Peyer's patch (tissue), 4 donors: ENCODE measurements at places on chromosomes 5 and 9. TPM values are rescaled to one million over a fixed set of nuclear protein-coding genes. Genes with fewer than 3 reads are reported as not detected.

- H3K27ac ChIP-seq, result no peak overlapping the region
Measured at GRCh38 chr5:9483243-9483642, 62.6 kb downstream of the SEMA5A start.

DNA sequence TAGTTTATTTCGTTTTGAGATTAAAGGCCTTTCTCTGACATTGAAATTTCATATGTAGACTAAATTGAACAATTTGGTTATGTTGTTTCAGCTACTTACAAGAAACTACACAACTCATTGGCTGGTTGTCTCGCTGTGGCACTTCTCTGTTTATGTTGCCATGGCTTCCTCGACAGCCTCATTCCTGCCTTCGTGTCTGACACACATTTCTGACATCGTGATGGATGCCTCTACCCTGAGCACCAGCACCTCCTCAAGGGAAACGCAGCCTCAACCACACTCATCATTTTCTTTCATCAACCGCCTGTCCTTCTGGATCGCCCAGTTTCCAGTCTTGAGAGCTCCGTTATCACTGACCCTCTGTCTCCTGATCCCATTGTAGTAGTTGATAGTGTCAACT lies 562.8 kb downstream of the PDE4D start:
- no peak overlapping the region for H3K27ac ChIP-seq
- no peaks in the 10 kb centered on the region for H3K4me1 ChIP-seq
- DNase-seq, result no peak
- H3K36me3 ChIP-seq, result no peaks in the 10 kb centered on the region
- no peak overlapping the region for H3K4me3 ChIP-seq
- no peaks in the 10 kb centered on the region for H3K27me3 ChIP-seq

GRCh38 chr9:4760122-4760521 lies 19.1 kb upstream of the AK3 start:
- no peaks in the 10 kb centered on the region for H3K36me3 ChIP-seq
- H3K4me3 ChIP-seq, result no peak overlapping the region
- no peak overlapping the region for H3K27ac ChIP-seq
- H3K27me3 ChIP-seq, result no peaks in the 10 kb centered on the region
- DNase-seq, result no peak

- no peaks in the 10 kb centered on the region for H3K27me3 ChIP-seq
- no peaks in the 10 kb centered on the region for H3K4me1 ChIP-seq
- no peak for DNase-seq
- H3K4me3 ChIP-seq, result no peak overlapping the region
- H3K36me3 ChIP-seq, result no peaks in the 10 kb centered on the region
Measured at GRCh38 chr9:96478829-96479371, 28.9 kb downstream of the HABP4 start.

DNA sequence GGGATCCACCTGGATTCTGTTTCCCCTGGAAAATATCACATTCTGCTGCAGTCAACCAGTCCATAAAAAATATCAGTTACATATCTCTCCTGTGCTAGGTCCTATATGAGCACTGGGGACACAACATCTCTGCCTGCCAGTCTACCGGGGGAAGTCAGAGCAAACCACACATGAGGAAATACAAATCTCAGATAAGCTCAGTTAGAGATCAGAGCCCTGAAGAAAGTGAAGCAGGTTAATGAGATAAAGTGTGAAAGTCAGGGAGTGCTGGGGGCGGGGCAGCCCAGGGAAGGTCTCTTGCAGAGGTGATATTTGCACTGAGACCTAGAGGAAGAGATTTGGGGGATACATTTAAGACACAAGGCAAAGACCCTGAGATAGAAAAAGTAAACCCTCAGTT lies 67.8 kb upstream of the SLC1A1 start:
- peak overlapping the region; percentile 20 for H3K27ac ChIP-seq
- H3K4me3 ChIP-seq, result no peak overlapping the region
- H3K27me3 ChIP-seq, result no peaks in the 10 kb centered on the region

DNA sequence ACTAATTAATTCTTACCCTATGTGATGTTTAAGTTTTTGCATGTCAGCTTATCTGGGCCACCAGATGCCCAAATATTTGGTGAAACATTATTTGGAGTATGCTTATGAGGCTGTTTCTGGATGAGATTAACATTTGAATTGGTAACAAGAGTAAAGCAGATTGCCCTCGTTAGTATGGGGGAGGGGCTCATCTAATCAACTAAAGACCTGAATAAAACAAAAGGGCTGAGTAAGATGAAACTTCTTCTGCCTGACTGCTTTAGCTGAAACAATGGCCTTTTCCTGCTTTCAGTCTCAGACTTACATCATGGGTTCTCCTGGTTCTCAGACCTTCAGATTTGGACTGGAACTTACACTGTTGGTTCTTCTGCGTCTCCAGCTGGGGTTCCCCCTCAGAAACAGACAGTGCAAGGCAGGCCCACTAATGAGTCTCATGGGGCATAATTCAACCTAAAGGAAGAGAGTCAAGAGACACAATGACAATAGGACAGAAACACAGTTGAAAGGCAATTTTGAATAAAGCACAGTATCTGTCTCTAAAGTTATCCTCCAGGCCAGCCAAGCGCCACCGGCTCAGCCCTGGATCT lies 288.4 kb downstream of the CAAP1 start:
- no peaks in the 10 kb centered on the region for H3K36me3 ChIP-seq
- H3K4me3 ChIP-seq, result no peak overlapping the region
- no peak overlapping the region for H3K27ac ChIP-seq
- no peaks in the 10 kb centered on the region for H3K27me3 ChIP-seq
- no peaks in the 10 kb centered on the region for H3K4me1 ChIP-seq

GRCh38 chr5:28014779-28015178 lies 976.4 kb upstream of the CDH9 start:
- H3K27ac ChIP-seq, result no peak overlapping the region
- no peaks in the 10 kb centered on the region for H3K36me3 ChIP-seq
- no peaks in the 10 kb centered on the region for H3K27me3 ChIP-seq

DNA sequence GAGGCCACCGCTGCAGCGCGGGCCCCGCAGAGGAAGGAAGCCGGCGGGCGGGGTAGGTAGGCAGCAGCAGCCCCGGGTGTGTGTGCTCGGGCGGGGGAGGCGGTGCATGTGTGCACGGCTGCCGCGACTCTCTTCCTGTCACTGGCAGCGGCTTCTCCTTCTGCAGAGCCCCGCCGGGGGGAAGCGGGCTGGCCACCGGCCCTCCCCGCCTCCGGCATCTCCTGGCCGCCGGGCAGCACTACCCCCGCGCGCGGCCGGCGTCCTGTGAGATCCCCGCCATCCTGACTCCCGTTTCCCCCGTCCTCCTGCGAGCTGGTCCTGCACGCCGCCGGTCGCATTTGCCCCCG lies 315 bp downstream of the PIK3R1 start:
- H3K27me3 ChIP-seq, result no peaks in the 10 kb centered on the region
- DNase-seq, result no peak
- H3K4me3 ChIP-seq, result peak overlapping the region; percentile 97
- peaks cover 7% of the 10 kb centered on the region for H3K36me3 ChIP-seq
- H3K4me1 ChIP-seq, result no peaks in the 10 kb centered on the region
- peak overlapping the region; percentile 100 for H3K27ac ChIP-seq

DNA sequence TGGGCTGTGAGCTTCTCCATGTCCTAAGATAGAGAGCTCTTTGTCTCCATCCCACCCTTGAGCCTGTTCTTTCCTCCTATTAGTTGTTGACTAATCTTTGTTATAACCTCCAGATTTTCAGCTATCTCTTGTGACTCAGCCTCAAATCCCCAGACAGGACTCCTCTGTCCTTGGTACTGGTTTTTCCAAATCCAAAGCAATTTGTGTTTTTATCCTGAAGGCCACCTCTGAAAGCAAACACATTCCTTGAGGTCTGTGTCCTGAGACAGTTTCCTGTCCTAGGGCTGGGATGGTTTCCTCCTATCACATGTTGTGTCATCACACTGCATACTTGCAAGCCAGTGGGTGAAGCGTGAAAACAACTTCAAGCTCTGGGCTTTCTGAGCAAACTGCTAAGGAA lies 8.5 kb downstream of the TNC start:
- no peaks in the 10 kb centered on the region for H3K36me3 ChIP-seq
- no peak overlapping the region for H3K4me3 ChIP-seq
- DNase-seq, result no peak
- H3K27ac ChIP-seq, result no peak overlapping the region
- H3K4me1 ChIP-seq, result no peaks in the 10 kb centered on the region

DNA sequence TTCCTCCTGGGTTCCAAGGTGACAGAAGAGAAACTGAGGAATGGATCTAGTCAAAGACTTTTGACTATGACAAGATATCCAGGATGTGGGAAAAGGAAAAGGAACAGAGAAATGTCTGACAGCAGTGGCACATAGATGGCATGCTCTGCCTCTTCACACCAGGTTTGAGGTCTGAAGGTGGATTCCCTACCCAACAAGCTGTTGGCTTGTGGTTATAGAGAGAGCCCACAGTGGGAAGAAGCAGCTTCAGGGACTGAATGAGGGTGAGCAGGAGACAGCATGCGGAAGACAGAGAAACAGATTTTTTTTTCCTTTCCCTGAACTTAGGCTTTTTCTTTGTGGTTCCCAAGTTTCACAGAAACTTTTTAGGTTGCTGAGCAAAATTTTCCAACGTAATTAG lies 20.6 kb downstream of the IFNW1 start:
- H3K27ac ChIP-seq, result no peak overlapping the region
- no peak for DNase-seq
- no peaks in the 10 kb centered on the region for H3K4me1 ChIP-seq
- no peak overlapping the region for H3K4me3 ChIP-seq
- H3K27me3 ChIP-seq, result no peaks in the 10 kb centered on the region

GRCh38 chr5:1345876-1346626 lies 1.2 kb upstream of the CLPTM1L start:
- no peak overlapping the region for H3K27ac ChIP-seq
- H3K4me3 ChIP-seq, result peak overlapping the region; percentile 99
- H3K36me3 ChIP-seq, result no peaks in the 10 kb centered on the region

DNA sequence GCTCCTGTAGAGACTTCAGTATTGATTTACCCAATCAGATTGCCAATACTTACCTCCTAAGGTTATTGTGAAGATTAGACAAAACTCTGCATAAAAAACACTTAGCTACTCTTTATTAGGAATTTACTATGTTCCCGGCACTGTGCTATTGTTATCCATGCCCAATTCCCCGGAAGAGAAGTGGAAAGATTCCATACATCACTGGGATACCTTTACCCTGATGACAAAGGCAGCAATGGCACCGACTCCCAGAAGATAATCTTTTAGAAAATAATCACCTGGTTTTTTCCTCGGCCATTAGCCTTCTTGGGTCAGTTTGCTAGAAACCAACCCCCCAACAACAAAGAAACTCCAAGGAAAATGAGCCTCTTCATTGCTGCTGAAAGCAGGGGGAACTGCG lies 226.0 kb downstream of the SNX18 start:
- H3K27ac ChIP-seq, result peak overlapping the region; percentile 39
- H3K4me1 ChIP-seq, result peaks cover 5% of the 10 kb centered on the region
- no peak for DNase-seq
- no peaks in the 10 kb centered on the region for H3K36me3 ChIP-seq

DNA sequence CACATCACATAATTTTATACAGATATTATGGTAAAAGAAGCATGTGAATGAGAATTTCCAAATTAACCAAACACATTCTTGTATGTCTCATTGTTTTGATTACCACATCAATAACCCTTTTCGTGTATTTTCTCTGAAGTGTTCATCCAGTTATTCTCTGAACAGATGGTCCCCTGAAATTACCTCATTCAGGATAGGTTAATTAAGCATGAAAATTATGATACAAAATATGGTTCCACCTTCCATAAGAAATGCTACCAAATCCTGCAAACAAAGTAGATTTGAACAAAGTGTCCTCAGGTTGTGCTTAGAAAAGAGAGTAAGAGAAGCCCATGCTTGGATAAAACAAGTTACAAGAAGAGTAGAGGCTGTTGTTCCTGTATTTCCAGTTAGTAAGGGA lies 83.1 kb upstream of the LMNB1 start:
- H3K27me3 ChIP-seq, result no peaks in the 10 kb centered on the region
- H3K4me3 ChIP-seq, result no peak overlapping the region
- no peak overlapping the region for H3K27ac ChIP-seq
- H3K4me1 ChIP-seq, result no peaks in the 10 kb centered on the region

DNA sequence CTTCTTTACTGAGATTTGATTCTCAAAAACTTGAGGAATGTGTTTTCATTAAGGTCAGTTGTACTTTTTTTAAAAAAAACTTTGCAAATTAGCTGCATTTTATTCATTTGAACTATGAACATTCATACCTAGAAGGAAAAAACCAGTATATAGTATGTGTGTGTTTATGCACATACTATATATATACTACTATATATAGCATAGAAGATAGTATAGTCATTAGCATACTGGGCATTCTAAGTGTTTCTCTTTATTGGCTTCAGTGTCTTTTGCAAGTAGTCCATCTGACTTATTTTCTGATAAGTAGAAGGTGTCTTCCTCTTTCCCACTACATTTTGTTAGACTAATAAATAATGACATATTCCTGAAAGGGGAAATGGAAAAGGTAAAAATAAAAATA lies 33.0 kb downstream of the ELOVL7 start:
- H3K27ac ChIP-seq, result no peak overlapping the region
- H3K4me3 ChIP-seq, result no peak overlapping the region
- no peaks in the 10 kb centered on the region for H3K4me1 ChIP-seq
- no peaks in the 10 kb centered on the region for H3K27me3 ChIP-seq
- DNase-seq, result no peak

GRCh38 chr5:61030163-61030482 lies 85.1 kb downstream of the NDUFAF2 start:
- H3K27ac ChIP-seq, result no peak overlapping the region
- H3K36me3 ChIP-seq, result no peaks in the 10 kb centered on the region
- no peaks in the 10 kb centered on the region for H3K27me3 ChIP-seq

- no peak for DNase-seq
- H3K36me3 ChIP-seq, result no peaks in the 10 kb centered on the region
- no peak overlapping the region for H3K27ac ChIP-seq
Measured at GRCh38 chr5:73198833-73199592, 26.0 kb downstream of the TMEM174 start.

- DNase-seq, result no peak
- H3K27me3 ChIP-seq, result no peaks in the 10 kb centered on the region
- no peaks in the 10 kb centered on the region for H3K4me1 ChIP-seq
- no peaks in the 10 kb centered on the region for H3K36me3 ChIP-seq
- H3K27ac ChIP-seq, result no peak overlapping the region
Measured at GRCh38 chr5:4065472-4066320, 470.1 kb downstream of the IRX1 start.

- no peaks in the 10 kb centered on the region for H3K4me1 ChIP-seq
- no peaks in the 10 kb centered on the region for H3K36me3 ChIP-seq
- DNase-seq, result no peak
- no peaks in the 10 kb centered on the region for H3K27me3 ChIP-seq
- no peak overlapping the region for H3K27ac ChIP-seq
Measured at GRCh38 chr5:124195411-124195810, 551.0 kb downstream of the ZNF608 start.

The CCNO gene
- total RNA-seq, result 0.95 TPM

The ANGPTL2 gene
- 2.8 TPM for total RNA-seq

The SLC45A2 gene
- total RNA-seq, result not detected

The PTPN3 gene
- 31.0 TPM for total RNA-seq

The SLC6A7 gene
- 12.3 TPM for total RNA-seq
